ENCODE measurements at places on chromosomes 6 and 20. TPM values are rescaled to one million over a fixed set of nuclear protein-coding genes. Genes with fewer than 3 reads are reported as not detected.

DNA sequence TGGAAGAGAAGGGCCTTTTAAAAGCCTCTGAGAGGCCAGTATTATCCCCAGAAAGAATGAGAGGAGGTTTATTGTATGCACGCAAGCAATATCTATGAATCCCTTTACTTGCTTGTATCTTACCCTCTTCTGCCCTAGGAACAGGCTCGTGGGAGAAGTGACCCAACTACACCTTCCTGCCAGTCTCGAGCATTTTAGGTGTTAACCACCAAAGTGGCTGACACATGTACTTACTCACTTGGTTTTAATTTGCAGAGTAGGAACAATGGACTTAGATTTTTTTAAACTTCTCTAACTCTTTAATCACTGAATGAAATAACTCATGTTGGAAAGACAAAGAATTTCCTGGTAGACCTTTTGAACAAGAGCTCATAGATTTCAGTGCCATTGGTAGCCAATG is 296.9 kb downstream of the PLCB1 start:
- DNase-seq, result no peak

DNA sequence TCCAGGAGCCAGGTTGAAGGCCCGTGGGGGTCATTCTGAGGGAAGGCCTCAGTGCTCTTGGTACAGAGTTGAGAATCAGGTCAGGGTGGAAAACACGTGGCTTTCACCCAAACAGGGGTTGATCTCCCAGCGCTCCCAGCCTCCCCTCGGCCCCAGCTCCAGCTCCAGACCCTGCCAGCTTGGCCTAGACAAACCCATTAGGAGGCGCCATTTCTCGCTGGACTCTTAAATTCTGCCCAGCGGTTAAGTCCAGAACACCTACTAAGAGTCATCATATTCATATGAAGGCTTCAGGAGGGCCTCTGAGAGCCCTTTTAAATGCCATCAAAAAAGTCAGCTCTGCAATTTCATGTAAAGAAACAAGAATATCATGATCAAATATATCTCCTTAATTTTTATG is 158.0 kb upstream of the RIN2 start:
- no peak for DNase-seq

GRCh38 chr20:45164906-45165305 is 9.8 kb upstream of the PI3 start:
- DNase-seq, result no peak

DNA sequence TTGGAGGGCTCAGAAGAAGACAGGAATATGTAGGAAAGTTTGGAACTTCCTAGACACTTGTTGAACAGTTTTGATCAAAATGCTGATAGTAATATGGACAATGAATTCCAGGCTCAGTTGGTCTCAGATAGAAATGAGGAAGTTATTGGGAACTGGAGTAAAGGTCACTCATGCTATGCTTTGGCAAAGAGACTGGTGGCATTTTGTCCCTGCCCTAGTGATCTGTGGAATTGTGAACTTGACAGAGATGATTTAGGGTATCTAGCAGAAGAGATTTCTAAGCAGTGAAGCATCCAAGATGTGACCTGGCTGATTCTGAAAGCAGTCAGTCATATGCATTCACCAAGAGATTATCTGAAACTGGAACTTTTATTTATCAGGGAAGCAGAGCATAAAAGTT is 45.1 kb downstream of the FRK start:
- DNase-seq, result no peak

- DNase-seq, result no peak
Measured at GRCh38 chr6:142844065-142844755, 100.8 kb downstream of the HIVEP2 start.

GRCh38 chr6:156885562-156885961 is 108.4 kb downstream of the ARID1B start:
- DNase-seq, result no peak

DZANK1 gene
- polyA plus RNA-seq, result 0.97 TPM

GRCh38 chr6:704046-704445 is 11.1 kb upstream of the EXOC2 start:
- DNase-seq, result no peak

COL9A3 gene
- polyA plus RNA-seq, result 4.7 TPM

DNA sequence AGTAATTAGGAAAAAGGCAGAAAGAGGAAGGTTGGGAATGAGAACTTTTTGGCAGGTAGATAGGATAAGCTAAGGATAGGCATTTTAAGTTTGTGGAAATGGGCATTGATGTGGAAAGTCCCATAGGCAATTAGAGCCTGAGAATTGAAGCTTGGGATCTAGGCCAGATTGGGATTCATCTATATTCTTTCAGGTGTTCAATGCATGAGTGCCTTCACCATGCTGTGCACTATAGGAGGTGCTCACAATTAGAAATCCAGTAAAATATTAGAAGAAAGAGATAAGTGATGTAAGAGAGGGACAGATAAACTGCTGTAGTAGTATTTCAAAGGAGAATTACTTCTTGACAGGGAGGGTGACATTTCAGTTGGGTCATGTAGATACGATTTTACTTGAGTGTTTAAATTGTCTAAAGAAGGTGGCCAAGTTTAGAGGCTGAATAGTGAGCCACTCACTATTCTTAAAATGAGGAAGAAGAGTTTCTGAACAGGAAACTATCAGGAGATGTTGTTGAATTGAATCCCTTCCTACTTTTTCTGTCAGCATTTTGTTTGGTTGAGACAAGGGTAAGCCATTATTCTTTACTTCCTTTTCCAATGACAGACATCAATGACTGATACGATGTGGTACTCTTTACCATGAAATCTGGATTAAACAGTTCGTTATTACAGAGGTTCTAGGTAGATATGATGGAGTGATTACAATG is 31.0 kb upstream of the CTAGE9 start:
- DNase-seq, result no peak

DEFB132 gene
- not detected for polyA plus RNA-seq

GRCh38 chr6:155493026-155493693 is 37.5 kb upstream of the NOX3 start:
- DNase-seq, result no peak

EDN3 gene
- polyA plus RNA-seq, result not detected

- DNase-seq, result no peak
Measured at GRCh38 chr20:59120919-59121318, 42.7 kb upstream of the ZNF831 start.
